ENCODE measurements at places on chromosomes 5 and 9.

- DNase-seq = no peak
Observed at GRCh38 chr5:52710972-52711596, 76.6 kb upstream of the ITGA1 start.

DNA sequence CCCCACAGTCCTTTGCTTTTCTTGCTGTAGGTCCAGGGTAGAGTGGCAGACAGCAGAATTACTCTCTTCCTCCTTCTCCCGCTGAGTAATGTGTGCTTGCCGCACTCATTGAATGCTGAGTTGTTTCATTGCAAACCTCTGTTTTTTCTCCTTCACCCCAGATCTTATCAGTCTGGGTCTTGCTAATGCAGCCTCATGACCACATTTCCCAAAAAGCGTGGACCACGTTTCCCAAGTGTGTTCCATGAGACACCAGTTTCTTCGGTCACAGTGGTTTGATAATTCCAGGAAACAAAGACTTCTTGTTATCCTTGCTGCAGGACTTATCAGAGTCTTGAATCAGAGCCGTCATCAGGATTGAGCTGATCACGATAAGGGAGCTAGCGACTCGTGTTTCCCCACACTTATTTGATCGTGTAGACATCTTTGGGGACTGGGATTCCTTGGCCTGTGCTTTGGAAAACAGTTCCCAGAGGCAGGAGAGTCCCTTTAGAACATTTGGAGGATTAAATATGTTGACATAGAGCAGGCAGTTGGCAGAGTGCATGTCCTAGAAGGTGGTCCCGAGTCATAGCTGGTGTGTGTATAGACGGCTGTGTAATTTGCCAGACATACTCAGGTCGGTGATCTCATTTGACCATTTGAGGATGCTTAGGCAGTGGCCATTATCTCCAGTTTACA is 4.4 kb downstream of the LRRC8A start:
- no peak for DNase-seq

DNA sequence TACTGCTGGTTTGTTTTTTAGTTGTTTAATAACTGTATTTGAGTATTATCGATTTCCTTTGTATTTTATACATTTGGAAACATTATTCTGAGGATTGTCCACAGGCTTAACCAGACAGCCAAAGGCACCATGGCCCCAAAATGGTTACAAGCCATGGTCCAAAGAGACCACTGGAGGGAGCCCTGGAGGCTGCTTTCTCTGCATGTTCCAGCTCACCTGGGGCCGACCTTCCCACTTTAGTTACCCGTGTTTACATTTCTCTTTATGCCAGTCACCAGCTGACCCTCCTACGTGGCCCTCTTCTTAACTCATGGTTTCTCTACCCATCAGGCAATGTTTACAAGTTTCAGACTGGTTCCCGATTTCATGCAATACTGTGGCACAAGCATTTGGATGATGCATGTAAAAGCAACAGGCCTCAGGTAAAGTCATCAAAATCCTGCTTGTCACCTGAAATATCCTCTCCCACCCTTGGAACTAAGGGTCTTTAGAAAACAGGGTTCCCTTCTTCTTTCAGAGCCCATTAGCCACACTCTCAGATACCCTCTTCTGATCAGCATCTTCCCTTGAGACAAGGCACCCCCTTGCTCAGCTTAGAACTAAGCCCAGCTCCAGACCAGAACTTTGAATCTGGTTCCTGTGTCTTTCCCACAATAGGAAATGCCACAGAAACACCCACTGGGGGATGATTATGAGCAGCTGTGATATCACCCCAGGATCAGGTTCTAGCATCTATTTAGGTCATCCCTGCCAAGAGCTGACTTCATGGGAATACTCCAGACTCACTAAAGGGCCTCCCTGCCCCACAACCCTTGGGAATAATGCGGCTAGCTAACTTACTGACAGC is 49.9 kb upstream of the GARNL3 start:
- peak; percentile 77 for DNase-seq

DNA sequence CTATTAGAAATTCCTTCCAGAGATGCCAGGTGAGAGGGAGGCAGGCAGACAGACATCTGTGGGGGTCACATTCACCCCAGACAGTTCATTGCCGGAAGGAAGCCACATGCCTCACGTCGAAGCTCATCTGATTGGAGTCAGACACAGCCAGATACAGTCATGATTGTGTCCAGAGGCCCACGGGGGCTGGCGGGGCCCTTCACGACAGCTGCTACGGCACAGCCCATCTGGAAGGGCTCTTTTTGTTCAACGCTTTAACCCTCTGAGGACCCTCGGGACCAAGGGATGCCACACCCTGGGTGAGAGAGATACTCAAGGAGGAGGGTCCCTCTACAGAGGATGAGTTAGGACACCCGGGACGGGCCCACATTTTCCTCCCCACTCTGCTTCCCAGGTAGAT is 31.9 kb upstream of the GABRP start:
- DNase-seq = no peak

- no peak for DNase-seq
Observed at GRCh38 chr9:136090056-136090735, 4.9 kb downstream of the NACC2 start.

DNA sequence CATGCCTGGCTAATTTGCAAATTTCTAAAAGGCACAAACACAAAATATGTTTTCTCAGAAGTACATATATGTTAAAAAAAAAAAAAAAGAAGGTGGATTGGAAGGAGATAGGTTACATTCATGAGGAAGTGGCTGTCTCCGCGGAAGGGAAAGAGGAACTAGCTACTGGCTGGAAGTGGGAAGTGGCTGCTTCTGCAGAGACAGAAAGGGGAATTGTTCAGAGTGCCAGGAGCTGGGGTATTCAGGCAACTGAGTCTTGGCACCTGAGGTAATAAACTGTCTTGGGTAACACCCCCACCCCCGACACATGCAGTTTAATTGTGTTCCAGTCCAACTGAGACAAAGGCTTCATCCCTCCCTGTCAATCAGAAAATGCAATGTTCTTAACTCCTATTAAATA is 45.6 kb downstream of the S1PR3 start:
- no peak for DNase-seq

DNA sequence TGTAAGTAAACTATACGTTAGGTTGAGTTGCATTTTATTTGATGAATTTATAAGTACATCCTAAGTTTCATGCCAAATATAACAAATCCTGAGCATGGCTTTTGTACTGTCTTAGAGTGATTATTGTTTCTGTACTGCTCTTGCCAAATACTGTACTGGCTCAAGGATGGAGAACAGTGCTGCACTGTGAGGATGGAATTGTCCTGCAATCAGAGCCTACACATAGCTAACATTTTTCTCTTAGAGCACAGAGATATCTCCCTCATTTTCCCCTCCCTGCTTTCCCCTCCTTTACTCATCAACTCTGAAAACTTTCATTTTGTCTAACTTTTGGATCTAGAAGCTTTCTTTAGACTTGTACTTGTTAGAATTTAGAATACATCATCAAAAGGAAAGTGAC is 28.3 kb downstream of the LRRC70 start:
- no peak for DNase-seq

- no peak for DNase-seq
Observed at GRCh38 chr5:14411216-14411615, 170.4 kb upstream of the OTULINL start.

- peak; percentile 16 for DNase-seq
Observed at GRCh38 chr9:34125681-34126206, 754 bp downstream of the DCAF12 start.

DNA sequence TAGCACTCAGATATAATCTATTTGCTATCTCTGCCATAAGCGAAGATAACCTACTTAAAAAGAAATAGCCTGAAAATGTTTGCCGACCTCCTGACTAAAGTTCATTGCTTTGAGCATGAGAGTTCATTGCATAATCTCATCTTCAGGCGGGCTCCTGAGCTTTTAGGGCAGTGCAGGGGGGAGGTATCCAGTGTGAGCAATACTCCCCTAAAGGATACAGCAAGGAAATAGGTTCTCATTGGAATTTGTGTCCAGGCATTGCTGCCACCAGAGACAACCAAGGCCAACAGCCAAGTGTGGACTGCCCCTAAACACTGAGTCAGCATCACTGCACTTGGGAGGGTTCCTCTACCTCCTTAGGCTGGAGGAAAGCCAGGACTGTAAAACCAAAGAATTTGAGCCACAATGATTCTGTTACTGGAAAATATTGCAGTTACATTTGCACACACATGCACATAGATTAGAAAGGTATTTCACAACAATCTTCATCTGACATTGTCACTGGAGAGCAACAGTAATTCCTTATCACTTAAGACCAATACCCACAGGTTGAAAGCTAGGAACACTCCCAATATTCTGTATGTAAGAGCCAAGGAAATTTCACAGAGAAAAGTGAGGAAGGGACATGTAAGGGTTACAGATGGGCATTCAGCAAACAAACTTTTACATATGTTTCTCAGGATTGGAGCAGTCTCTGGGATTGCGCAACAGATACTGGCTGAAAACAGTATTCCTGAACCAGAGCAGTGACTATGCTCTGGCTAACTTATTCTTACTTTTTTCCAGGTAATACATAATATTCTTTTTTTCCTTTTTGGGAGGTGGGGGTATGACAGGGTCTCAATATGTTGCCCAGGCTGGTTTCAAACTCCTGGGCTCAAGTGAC is 98.6 kb upstream of the TLE1 start:
- no peak for DNase-seq

Data from WTC11 (cell line).